ENCODE measurements at places on chromosomes 2 and 18.

DNA sequence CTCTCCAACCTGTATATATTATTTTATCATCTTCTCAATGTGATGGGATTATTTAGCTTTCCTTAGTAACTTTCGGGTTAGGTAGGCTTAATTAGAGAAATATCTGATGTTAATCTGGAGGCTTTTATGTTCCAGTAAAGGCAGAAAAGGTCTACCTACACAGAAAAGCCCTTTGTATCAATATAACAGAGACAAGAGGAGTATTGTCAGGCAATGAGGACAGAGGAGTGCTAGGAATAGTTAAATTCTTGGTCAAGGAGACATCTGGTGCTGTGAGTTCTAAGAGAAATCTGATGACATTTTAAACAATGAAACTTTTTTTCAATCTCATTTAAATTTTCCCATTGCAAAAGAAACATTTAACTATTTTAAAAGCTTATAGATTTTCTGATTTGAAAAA is 36.1 kb downstream of the DPP4 start:
- no peak for DNase-seq

DNA sequence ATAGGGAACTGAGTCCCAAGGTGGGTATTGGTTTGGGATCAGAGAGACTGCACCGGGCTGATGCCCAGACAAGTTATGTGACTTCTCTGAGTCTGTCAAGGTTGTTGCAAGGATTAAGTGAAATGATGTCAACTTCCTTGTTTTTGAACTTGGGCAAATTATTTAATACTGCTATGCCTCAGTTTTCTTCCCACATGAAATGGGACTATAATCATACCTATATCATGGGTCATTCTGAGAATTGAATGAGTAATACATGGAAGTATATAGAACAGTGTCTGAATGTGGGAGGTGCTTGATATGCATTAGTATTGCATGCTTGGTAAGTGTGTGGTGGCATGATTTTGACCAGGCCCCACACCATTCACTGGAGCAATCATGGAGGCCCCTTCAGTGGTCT is 99.0 kb downstream of the PRKCE start:
- DNase-seq, result no peak

DNA sequence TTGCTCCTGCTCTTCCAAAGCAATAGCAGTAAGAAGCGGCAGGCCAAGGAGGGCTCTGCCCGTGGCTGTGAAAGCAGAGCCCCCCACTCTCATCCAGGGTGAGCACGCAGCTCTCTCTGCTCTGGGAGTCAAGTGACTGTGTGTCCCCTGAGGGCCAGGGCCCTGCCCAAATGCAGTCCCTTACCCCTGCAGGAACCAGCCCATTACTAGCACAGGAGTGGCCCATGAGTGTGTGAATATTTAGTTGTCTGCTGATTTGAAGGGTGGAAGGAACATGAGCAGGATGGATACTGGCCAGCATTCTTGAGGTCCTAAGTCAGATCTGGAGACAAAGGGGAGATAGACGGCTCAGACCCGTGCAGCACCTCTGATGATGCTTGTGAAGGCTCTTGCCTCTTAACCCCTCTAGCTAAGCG is 69.7 kb upstream of the FOSL2 start:
- no peak for DNase-seq

GRCh38 chr2:106932644-106933043 is 46.7 kb upstream of the ST6GAL2 start:
- DNase-seq, result no peak

DNA sequence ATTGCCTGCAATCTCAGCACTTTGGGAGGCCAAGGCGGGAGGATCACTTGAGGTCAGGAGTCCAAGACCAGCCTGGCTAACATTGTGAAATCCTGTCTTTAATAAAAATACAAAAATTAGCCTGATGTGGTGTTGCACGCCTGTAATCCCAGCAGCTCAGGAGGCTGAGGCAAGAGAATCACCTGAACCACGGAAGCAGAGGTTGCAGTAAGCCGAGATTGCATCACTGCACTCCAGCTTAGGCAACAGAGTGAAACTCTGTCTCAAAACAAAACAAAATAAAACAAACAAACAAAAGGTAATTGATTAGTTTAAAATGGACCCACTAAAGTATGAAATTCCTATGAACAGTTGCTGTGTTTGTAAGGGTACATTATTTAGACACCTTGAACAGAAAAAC is 39.8 kb downstream of the CDH7 start:
- DNase-seq, result no peak

DNA sequence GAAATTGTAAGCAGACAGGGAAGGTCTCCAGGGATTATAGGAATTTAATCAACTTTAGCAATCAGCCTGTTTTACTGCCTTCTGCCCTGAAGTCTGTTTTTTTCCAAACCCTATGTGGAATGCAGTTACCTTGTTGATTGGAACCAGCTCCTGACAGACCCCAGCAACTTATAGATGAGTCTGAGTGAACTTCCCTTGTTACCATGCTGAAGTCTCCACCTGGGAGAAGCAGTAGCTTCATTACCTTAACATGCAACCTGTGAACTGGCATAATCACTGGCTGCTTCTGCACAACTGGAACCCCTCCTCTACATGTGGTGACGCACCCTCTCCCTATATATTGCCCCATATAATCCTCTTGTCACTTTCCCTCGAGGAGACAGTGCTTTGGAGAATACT is 226.3 kb upstream of the SPOPL start:
- DNase-seq, result no peak

- DNase-seq, result peak; percentile 13
Measured at GRCh38 chr2:71816815-71817214, 330.8 kb downstream of the CYP26B1 start.

Data from ecto neural progenitor cell (in vitro differentiated cells).